Right ventricle myocardium inferior (tissue), 1 donor: ENCODE measurements at places on chromosomes 5 and 9. TPM values are rescaled to one million over a fixed set of nuclear protein-coding genes. Genes with fewer than 3 reads are reported as not detected.

DNA sequence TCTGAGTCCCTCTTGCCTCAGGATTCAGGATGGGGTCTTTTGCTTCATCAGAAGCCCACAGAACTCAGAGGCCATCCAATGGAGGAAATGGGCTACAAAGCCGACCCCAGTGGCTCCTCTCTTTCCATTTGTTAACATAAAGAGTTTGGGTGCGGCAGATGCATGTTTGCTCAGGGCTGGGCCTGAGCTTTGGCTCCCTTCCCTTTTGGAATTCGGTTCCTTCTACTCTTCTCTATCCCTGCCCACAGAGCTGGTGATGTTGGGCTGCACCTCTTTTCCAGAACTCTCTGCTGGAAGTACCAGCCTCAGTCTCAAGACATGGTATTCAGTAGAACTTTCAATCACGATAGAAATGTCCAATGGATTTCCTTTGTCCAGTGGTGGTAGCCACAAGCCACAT lies 66.9 kb upstream of the AGXT2 start:
- DNase-seq = no peak

DNA sequence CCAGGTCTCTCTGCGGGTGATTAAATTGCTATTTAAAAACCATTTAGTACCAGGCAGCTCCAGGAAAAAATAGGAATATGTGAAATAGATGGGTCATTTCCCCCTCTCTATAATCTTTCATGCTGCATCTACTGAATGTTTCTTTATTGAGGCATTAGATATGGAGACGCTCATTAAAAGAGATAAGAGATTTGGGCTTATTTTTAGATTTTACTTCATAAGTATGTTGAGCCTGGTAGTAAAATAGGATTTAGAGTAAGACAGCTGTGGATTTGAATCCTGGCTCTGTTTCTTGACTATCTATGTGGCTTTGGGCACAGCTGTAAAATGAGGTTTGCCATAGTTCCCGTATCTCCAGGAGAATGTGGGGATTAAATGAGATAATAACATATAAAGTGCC lies 451.0 kb upstream of the GRIA1 start:
- no peak for DNase-seq

The CNTNAP3 gene
- total RNA-seq = 7.4 TPM

DNA sequence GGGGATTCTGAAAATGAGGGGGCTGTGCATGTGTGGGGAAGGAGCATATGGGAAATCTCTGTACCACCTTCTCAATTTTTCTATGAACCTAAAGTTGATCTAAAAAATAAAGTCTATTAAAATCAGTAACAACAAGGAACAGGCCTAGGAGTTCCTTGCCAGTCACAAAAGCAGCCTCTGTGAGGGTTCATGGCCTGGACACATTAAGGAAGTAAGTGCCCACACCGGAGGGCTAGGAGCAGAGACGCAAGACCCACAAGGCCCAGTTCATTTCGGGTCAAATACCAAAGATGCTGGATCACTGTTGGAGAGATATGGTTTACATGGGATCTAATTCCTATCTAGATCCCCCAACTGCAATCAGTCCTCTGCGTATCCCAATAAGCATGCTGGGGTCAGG lies 88.4 kb downstream of the SEMA4D start:
- no peak for DNase-seq

DNA sequence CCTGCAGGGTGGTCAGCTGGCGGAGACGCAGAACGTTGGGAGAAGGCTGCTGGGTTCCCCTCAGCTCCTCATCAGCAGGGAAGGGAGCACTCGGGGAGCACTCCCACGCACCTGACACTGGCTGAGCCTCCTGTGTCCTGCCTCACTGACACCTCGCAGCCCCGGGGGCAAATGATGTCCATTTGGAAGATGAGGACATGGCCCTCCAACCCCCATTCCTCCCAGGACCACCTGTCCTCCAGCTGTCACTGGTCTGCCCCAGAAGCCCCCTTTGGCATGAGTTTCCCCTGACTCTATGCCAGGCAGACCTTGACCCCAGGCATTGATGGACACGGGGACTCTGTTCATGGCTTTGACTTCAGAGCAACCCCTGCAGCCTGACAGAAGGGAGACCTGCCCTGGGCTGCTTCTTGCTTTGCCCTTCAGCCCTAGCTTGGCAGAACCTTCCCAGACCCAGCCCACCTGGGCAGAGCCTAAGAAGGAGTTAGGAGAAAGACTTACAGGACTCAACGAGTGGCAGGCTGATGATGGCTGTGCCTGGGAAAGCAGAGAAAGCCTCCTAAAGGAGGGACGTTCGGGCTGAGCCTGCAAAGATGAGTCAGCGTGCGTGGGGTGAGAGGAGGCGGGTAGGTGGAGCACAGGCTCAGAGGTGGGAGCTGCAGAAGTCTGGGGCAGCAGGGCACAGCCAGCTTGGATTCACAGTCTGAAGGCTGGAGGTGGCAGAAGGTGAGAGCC lies 90.6 kb downstream of the LMX1B start:
- DNase-seq = peak; percentile 39

- DNase-seq = peak; percentile 18
Measured at GRCh38 chr9:134030821-134031470, 5.7 kb downstream of the BRD3OS start.

DNA sequence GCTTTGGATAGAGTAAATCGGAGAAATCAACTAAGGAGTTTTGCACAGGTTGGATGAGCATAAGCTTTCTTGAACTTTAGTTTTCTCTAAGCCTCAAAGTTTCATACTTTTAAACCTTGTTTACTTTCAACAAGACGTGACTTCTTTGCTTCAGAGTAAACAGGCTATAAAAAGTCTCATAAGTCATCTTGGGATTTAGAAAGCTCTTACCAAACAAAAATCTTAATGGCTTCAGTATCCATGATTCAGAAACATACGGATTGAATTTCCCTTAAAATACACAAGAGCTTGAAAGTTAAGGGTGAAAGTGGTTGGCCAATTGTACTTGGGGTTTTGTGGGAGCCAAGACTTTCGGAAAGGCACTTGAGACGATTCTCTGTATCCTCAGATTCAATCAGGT lies 270.9 kb upstream of the ANKH start:
- DNase-seq = no peak

- DNase-seq = no peak
Measured at GRCh38 chr5:206406-206805, 11.5 kb downstream of the CCDC127 start.

The C9orf50 gene
- not detected for total RNA-seq

The TTC1 gene
- 114 TPM for total RNA-seq

The CDKN2B-AS1 gene
- total RNA-seq = not detected

DNA sequence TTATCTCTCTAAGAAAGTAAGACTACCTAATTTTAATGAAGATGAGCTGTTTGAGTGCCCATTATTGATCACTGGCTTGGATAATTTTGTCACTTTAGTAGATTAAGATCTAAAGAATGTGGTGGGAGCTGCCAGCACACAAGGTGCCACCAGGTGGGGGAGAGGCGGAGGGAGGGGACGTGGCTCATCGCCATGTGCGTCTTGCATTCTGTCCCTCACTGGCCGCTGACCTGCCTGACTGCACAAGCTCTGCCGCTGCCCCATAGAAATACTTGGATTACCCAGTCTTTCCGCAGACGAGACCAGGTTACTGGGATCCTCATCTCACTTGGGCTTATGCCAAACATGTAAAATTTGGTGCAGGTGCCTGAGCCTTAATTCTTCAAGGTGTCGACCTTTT lies 37.6 kb downstream of the RHOBTB3 start:
- DNase-seq = no peak

The ZNF366 gene
- total RNA-seq = 8.7 TPM
